Esophagus squamous epithelium (tissue), 5 donors: ENCODE measurements at places on chromosomes 13 and 19.

DNA sequence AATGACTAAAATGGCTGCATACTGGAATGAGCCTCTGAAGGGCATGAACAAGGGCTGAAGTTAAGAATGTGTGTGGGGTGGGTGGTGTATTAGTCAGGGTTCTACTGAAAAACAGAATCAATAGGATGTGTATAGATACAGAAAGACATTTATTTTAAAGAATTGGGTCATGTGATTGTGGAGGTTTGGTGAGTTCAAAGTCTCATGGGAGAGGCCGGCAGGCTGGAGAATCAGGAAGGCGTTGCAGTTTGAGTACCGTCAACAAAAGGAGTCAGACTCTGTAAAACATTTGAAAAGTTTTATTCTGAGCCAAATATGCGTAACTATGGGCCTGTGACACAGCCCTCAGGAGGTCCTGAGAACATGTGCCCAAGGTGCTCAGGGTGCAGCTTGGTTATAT, 24.5 kb upstream of the CYSLTR2 start:
- no peaks in the 10 kb centered on the region for H3K4me1 ChIP-seq
- H3K27me3 ChIP-seq, result no peaks in the 10 kb centered on the region
- DNase-seq, result no peak
- no peak overlapping the region for H3K4me3 ChIP-seq

- H3K27ac ChIP-seq, result no peak overlapping the region
- H3K4me3 ChIP-seq, result no peak overlapping the region
- no peaks in the 10 kb centered on the region for H3K36me3 ChIP-seq
- no peaks in the 10 kb centered on the region for H3K4me1 ChIP-seq
- DNase-seq, result no peak
These were observed 904 bp upstream of the ALOX5AP start for GRCh38 chr13:30734439-30734838.

DNA sequence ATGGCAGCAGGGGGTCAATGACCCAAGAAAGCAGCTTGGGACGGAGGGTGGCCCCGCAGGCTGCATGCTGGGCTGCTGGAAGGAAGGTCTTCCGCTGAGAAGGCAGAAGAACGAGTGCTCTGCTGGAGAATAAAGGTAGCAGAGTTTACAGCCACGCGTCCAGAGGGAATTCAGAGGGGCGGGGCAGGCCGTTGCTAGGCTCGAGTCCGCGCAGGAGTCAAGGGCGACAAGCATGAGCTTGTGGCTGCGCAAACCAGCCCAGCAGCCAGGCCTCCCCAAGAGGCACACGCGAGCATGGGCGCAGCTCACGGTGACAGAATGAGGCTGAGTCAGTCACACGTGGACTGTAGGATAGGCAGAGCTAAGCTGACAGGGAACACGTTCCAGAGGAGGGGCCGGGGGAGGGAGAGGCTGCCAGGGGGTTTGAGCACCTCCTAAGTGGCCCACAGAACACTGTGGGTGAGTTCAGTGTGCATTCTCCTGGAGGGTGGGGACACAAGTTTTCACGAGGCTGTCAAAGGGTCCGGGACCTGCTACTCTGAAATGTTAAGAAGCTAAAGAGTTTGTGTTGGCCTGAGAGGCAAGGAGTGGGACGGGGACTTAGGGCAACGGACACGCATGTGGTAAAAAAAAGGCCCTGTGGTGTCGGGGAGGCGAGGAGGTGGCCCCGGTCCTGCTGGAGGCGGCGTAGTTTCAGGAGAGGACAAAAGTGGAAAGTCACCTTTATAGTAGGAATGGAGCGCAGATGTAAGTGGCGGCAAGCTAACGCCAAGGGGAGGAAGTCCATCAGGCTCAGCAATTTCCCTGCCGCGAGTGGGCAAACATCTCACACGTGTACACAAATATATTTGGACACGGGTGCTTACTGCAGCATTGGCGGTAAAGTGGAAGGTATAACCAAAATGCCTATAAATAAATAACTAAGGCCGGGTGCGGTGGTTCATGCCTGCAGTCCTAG, 17.7 kb downstream of the RFX2 start:
- peaks cover 51% of the 10 kb centered on the region for H3K4me1 ChIP-seq
- no peaks in the 10 kb centered on the region for H3K27me3 ChIP-seq
- DNase-seq, result no peak
- H3K4me3 ChIP-seq, result peak overlapping the region; percentile 35
- H3K27ac ChIP-seq, result peak overlapping the region; percentile 92

- H3K27ac ChIP-seq, result no peak overlapping the region
- no peaks in the 10 kb centered on the region for H3K36me3 ChIP-seq
- H3K27me3 ChIP-seq, result no peaks in the 10 kb centered on the region
- DNase-seq, result no peak
- H3K4me3 ChIP-seq, result no peak overlapping the region
- H3K4me1 ChIP-seq, result peaks cover 13% of the 10 kb centered on the region
These were observed 35.5 kb downstream of the SIPA1L3 start for GRCh38 chr19:37942516-37942902.

DNA sequence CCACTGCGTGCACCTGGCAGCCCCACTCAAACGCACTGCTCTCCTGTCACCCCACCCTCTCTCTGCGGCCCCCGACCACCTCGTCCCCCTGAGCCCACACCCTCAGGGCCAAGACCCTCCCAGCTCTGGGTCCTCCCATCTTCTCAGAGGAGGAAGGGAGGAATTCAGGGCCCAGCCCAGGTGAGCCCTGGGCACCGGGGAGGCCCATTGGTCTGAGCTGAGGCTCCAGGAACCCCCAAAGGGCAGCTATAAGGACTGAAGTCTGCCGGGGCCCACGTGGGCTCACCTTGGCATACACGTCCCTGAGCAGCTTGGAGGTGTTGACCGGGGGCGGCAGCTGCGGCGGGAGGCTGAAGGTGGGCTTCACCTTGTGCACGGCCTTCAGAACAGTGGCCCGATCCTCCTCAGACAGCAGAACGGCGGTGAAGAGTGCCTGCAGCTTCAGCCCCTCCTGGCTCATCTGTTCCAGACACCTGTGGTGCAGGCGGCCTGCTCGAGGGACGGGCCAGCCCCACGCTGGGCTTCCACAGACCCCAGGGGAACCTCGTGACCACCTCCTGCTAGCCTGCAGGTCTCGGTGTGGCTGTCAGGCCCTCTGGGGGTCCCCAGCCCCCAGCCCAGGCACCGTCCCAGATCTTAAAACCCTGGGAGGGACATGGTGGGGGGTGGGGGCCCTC, 8.8 kb downstream of the POLRMT start:
- DNase-seq, result no peak
- peak overlapping the region; percentile 14 for H3K27ac ChIP-seq
- no peak overlapping the region for H3K4me3 ChIP-seq
- no peaks in the 10 kb centered on the region for H3K27me3 ChIP-seq
- no peaks in the 10 kb centered on the region for H3K4me1 ChIP-seq

- no peak overlapping the region for H3K27ac ChIP-seq
- no peaks in the 10 kb centered on the region for H3K4me1 ChIP-seq
- no peak for DNase-seq
- H3K36me3 ChIP-seq, result peaks cover 37% of the 10 kb centered on the region
- H3K4me3 ChIP-seq, result no peak overlapping the region
- no peaks in the 10 kb centered on the region for H3K27me3 ChIP-seq
These were observed 31.8 kb downstream of the PEX11G start for GRCh38 chr19:7456964-7457541.

GRCh38 chr19:5403968-5404640, 51.1 kb upstream of the ZNRF4 start:
- H3K27me3 ChIP-seq, result no peaks in the 10 kb centered on the region
- H3K36me3 ChIP-seq, result no peaks in the 10 kb centered on the region
- H3K4me1 ChIP-seq, result no peaks in the 10 kb centered on the region
- no peak overlapping the region for H3K4me3 ChIP-seq
- H3K27ac ChIP-seq, result no peak overlapping the region
- no peak for DNase-seq

GRCh38 chr19:38618590-38619360, at the start of gene EIF3K:
TSS of gene EIF3K (plus strand) at chr19:38619188. CDS start at chr19:38619269, 81 bp downstream.
- peak within 1 kb of the TSS; percentile 83 for H3K4me3 ChIP-seq
- peak within 1 kb of the TSS; percentile 97 for H3K27ac ChIP-seq
- H3K36me3 ChIP-seq, result peaks cover 40% of the 10 kb centered on the region
- H3K4me1 ChIP-seq, result peaks cover 18% of the 10 kb centered on the region

GRCh38 chr13:43978688-43979087, 99.0 kb downstream of the LACC1 start:
- H3K4me3 ChIP-seq, result no peak overlapping the region
- no peaks in the 10 kb centered on the region for H3K36me3 ChIP-seq

- no peak overlapping the region for H3K27ac ChIP-seq
- no peak for DNase-seq
- no peaks in the 10 kb centered on the region for H3K27me3 ChIP-seq
These were observed 32.8 kb upstream of the URI1 start for GRCh38 chr19:29908963-29909944.

DNA sequence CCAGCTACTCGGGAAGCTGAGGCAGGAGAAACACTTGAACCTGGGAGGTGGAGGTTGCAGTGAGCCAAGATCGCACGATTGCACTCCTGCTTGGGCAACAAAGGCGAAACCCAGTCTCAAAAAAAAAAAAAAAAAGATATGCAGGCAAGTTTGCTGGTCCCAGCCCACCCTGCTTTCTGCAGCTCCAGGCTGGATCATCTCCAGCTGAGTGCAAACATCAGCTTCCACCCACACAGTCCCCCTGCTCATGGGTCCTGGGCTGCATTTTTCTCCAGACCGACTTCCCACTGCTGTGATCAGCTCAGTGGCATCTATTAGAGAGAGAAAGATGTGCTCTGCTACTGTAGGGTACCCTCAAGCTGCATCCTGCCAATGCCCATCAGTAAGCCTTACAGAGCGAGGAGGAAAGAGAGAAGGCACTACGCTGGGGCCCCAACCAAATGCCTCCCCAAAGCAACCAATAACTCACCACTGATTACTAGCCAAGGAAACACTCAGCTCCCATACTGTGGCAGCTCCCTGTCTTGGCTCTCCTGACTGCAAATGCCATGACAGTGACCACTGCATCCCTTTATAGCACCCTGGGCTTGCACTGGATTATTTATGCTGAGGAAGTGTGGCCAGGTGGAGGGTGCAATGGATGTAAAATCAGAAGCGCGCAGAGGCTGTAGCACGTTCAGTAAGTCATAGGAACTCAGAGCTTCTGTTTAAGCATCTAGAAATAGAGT, 170.9 kb upstream of the ZNF507 start:
- no peaks in the 10 kb centered on the region for H3K4me1 ChIP-seq
- H3K4me3 ChIP-seq, result no peak overlapping the region
- H3K36me3 ChIP-seq, result no peaks in the 10 kb centered on the region
- no peaks in the 10 kb centered on the region for H3K27me3 ChIP-seq
